Activated T-helper 2 cell treated with anti-CD3 and anti-CD28 coated beads, Interferon-gamma antibody, Interleukin-2, Interleukin-4, amounts not matched to agents 10 μg/mL and 5 μg/mL and 100 μg/mL, durations not matched to agents 14 hours and 24 hours and 36 hours (primary cell): ENCODE measurements at places on chromosomes 6 and 20. TPM values are rescaled to one million over a fixed set of nuclear protein-coding genes. Genes with fewer than 3 reads are reported as not detected.

SLC22A7 gene
- not detected in 2 replicates for total RNA-seq

GRCh38 chr20:46088409-46089166 is 1.2 kb downstream of the NCOA5 start:
- no peak overlapping the region for H3K27ac ChIP-seq
- H3K27me3 ChIP-seq, result no peaks in the 10 kb centered on the region
- H3K4me3 ChIP-seq, result peak overlapping the region; percentile 91
- H3K4me1 ChIP-seq, result peaks cover 28% of the 10 kb centered on the region

DNA sequence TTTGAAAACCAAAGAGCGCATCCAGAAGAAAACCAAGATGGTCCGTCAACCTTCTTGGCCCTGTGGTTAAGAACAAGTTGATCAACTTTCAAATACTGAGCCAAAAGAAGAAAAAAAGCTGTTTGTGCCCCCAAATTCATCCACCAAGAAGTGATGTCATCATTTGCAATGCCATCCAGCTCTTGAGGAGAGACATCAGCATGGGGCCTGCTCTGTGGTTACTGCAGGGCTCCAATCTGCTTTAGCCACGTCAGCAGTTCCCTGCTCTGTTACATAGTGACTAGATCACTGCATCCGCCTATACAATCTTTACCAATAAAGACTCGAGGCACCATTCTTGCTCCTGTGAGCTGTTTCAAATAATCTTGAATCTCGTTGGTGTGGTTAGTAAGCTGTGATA is 75.0 kb upstream of the BLCAP start:
- H3K27me3 ChIP-seq, result peaks cover 13% of the 10 kb centered on the region
- no peak for DNase-seq
- H3K4me1 ChIP-seq, result no peaks in the 10 kb centered on the region
- no peaks in the 10 kb centered on the region for H3K36me3 ChIP-seq
- no peak overlapping the region for H3K4me3 ChIP-seq

DNA sequence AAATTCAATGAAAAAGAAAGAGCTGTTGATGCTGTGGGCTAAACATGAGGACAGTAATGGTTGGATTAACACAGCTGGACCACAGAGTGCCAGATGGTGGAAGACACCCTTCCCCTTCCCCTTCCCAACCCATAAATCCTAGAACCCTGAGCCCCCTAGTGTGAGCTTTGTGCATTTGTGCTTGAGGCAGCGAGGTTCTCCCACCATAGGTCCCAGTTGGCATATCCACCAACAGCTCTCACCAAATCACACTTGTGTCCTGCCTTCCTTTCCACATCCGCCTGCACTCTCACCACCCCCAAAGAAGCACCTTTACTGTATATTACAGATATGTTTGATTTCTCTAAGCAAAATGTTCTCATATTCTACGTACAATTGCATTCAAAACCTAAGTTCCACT is 32.8 kb upstream of the HBS1L start:
- H3K4me3 ChIP-seq, result peak overlapping the region; percentile 60
- DNase-seq, result no peak
- H3K36me3 ChIP-seq, result peaks cover 6% of the 10 kb centered on the region
- H3K4me1 ChIP-seq, result peaks cover 70% of the 10 kb centered on the region
- no peaks in the 10 kb centered on the region for H3K27me3 ChIP-seq

DNA sequence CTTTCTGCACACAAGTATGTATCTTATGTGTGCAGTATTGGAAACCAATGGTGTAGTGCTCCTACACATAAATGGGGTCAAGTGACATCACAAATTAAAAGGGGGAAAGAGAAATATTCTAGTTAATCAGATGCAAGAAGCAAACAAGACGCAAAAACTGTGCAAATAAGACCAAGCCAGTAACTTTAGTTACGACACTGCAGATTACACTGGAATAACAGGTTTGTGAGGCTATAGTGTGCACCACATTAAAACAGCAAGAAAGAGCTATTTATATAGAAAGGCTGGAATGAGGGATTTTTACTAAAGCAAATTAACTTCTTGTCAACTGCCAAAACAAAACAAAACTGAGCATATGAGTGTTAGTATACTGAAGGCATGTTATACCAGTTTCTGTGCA is 45.8 kb downstream of the NR2E1 start:
- H3K27ac ChIP-seq, result no peak overlapping the region
- peaks cover 2% of the 10 kb centered on the region for H3K4me1 ChIP-seq
- DNase-seq, result no peak
- H3K27me3 ChIP-seq, result no peaks in the 10 kb centered on the region

DNA sequence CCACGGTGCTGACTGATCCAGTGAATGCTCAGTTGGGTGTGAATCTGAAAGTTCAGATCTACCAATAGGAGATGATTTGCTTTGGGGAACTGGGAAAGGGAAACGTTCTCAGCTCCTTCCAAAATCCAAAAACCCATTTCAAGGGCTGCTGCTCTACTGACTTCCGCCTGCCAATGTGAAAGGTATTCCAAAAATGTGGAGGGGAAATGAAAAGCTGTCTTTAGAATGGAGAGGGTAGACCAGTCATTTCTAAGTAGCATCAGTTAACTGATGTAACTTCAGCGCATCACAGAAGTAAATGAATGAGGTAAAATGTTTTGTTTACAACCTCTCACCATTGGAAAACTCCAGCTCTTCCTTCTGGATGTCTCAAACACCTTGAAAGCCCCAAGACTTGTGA is 19.6 kb upstream of the EYA2 start:
- peaks cover 8% of the 10 kb centered on the region for H3K27me3 ChIP-seq
- H3K36me3 ChIP-seq, result no peaks in the 10 kb centered on the region
- peaks cover 3% of the 10 kb centered on the region for H3K4me1 ChIP-seq
- no peak overlapping the region for H3K4me3 ChIP-seq

- no peak overlapping the region for H3K4me3 ChIP-seq
- no peaks in the 10 kb centered on the region for H3K4me1 ChIP-seq
- no peak for DNase-seq
- H3K36me3 ChIP-seq, result no peaks in the 10 kb centered on the region
- no peak overlapping the region for H3K27ac ChIP-seq
Measured at GRCh38 chr20:24494460-24494920, 25.1 kb downstream of the SYNDIG1 start.

DNA sequence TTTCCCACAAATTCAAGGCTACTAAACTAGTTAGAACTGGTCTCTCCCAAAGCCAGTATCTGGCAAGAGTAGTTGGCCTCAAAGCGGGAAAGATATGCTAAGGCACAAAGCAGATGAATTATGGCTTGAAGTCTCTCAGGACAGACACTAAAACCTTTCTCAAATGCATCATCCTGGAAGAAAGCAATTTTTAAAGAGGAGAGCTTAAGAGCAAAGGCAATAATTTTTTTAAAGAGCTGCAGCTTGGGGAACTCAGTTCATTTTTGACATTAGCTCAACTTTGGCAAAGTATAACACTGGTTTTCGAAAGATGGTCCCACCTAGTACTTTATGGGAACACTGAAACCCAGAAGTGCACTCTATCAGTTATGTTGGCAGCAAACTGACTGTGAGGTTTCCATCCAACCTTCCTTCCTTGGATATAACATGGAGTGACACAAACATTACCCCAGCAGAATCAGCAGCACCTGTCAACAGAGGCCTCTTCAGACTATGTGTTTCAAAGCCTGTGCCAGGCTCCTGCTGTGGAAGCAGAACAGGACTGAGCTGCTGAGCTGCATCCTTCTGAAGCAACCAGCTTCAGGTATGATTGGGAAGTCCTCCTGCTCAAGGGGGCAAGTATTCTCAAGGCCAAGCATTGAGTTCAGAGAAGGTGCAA is 852.3 kb upstream of the HS3ST5 start:
- H3K36me3 ChIP-seq, result no peaks in the 10 kb centered on the region
- H3K27ac ChIP-seq, result no peak overlapping the region
- DNase-seq, result no peak

- H3K4me3 ChIP-seq, result no peak overlapping the region
- no peak for DNase-seq
- H3K36me3 ChIP-seq, result no peaks in the 10 kb centered on the region
- H3K4me1 ChIP-seq, result no peaks in the 10 kb centered on the region
Measured at GRCh38 chr6:93915961-93916360, 496.6 kb upstream of the EPHA7 start.

- peaks cover 37% of the 10 kb centered on the region for H3K4me1 ChIP-seq
- no peak overlapping the region for H3K4me3 ChIP-seq
- peak overlapping the region; percentile 43 for H3K27ac ChIP-seq
- H3K27me3 ChIP-seq, result no peaks in the 10 kb centered on the region
- H3K36me3 ChIP-seq, result peaks cover 68% of the 10 kb centered on the region
- DNase-seq, result no peak
Measured at GRCh38 chr6:87656857-87657256, 45.2 kb downstream of the AKIRIN2 start.

DNA sequence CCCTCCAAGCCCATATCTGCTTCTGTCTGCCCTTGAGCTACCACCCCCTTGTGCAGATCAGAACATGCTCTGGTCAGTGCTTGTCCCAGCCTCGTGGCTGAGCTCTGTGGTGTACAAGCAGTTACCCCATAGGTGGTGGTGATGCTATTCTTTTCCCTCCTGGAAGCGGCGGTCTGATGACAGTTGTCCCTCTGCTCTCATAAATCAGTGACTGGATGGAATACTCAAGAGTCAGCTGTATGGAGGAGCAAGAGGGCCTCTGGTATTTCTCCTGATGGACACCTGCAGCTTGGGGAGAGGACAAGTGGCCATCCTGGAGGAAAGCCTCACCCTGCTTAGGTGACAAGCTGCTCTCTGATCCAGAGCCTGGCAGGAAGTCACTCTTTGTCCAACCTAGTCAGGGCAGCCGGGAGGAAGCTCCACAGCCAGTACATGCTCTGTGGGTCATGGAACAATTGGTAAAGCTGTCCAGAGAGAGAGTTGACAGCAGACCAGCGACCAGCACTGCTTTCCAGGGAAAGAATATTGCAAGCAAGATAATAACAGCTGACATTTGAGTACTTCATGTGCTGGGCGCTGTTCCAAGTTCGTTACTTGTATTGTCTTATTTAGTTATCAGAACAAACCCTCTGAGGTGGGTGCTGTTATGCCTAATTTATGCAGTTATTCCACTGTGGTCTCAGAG is 47.1 kb downstream of the SCAND1 start:
- no peak for DNase-seq
- H3K27ac ChIP-seq, result no peak overlapping the region
- no peak overlapping the region for H3K4me3 ChIP-seq

- H3K4me3 ChIP-seq, result no peak overlapping the region
Measured at GRCh38 chr6:11920566-11920965, 91.5 kb upstream of the HIVEP1 start.
